ENCODE measurements at places on chromosomes 12 and 14.

GRCh38 chr12:42716491-42716891, 126.9 kb upstream of the PRICKLE1 start:
- no peak for DNase-seq

- no peak for DNase-seq
Observed at GRCh38 chr12:132216354-132216987, 72.2 kb downstream of the NOC4L start.

DNA sequence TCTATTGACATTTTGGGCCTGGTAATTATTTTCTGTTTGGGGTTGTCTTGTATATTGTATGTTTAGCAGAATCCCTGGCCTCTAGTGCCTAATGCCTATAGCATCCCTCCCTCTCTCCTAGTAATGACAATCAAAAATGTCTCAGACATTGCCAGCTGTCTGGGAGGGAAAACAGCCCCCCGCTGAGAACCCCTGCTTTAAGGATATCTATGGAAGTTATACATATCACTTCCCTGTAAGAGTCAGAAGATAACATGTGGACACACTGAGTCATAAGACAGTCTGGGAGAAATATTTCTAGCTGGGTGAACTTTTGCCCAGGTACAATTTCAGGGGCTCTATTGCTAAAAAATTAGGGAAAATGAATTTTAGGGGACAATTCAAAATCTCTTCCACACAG, 255.0 kb downstream of the PAWR start:
- no peak for DNase-seq

DNA sequence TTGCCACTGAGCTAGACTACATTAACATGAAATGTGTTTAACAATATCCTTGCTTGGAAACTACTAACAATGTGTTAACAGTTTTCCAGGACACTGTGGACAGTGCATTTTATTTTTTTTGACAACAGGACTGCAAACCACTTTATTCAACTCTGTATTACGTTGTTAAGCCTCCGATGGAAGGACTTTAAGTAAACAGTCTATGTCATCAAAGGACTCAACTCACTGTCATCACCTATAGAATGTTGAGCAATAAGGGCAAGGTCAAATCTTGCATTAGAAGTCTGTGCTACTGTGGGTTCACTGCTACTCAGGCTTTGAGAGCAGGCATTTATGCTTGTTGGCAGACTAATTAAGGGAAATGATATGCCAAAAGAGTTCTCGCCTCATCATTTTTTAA, 483.7 kb downstream of the FLRT2 start:
- DNase-seq: no peak

GRCh38 chr14:71770431-71770830, 161.8 kb upstream of the RGS6 start:
- DNase-seq: no peak

DNA sequence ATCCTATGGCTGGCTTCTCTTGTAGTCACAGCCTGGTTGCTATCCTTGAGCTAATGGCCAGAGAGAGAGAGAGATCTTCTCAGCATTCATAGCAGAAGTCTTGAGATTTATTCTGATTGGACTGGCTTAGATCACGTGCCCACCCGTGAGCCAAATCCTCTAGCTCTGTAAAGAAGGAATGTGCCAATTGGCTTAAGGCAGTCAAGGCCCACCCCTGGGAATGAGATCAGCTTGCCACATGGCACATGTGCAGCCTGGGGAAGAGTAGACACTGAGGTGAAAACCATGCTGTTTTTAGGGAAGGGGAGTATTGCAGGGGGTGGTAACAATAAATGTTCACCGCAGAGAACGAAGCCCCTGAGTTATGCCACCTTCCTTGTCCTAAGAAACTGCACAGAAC, 36.3 kb downstream of the PLEKHG7 start:
- DNase-seq: no peak

All from glutamatergic neuron (in vitro differentiated cells).